Stimulated activated CD4-positive, alpha-beta T cell treated with anti-CD3 and anti-CD28 coated beads, Interleukin-15, amount 100 ng/mL, for 48 hours (primary cell): ENCODE measurements at places on chromosomes 3 and 15.

DNA sequence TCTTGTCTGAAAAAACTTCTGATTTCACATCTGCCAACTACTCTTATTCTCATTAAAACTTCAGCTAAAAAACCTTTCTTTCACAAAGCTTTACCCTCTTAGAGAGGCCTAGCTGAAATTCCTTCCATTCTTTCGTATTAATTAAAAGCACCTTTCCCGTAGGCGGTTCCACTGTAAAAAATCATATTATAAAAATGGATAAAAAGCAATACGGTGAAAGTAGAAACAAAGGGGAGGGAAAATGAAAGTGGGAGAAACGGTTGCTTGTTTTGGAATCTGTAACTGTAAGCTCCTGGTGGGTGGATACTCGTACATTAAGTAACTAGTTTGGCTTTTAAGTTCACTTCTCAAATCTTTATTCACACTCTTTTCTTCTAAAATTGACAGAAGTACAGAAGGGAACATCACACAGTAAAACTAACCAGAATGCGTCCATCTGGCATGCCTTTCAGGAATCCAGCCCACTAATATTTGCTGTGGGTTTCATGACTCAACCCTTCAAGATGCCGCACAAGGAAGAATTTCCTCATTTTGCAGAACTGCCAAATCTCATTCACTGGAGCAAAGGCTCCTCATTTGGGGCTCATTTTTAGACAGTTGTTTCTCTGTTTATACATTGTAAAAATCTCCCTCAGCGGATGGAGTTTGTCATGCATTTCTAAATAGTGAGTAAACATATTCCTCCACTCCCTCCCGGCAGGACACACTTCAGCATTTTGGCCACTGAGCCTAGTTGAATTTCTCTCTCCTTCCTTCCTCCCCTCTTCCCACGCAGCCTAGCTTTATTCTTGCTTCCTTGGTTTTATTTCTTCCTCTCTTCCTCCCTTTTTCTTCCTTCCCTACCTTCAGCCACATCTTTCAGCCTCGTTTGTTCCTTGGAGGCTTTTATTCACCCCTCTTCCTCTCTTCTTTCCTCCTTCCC is 419.5 kb upstream of the NAALADL2 start:
- no peak for DNase-seq

DNA sequence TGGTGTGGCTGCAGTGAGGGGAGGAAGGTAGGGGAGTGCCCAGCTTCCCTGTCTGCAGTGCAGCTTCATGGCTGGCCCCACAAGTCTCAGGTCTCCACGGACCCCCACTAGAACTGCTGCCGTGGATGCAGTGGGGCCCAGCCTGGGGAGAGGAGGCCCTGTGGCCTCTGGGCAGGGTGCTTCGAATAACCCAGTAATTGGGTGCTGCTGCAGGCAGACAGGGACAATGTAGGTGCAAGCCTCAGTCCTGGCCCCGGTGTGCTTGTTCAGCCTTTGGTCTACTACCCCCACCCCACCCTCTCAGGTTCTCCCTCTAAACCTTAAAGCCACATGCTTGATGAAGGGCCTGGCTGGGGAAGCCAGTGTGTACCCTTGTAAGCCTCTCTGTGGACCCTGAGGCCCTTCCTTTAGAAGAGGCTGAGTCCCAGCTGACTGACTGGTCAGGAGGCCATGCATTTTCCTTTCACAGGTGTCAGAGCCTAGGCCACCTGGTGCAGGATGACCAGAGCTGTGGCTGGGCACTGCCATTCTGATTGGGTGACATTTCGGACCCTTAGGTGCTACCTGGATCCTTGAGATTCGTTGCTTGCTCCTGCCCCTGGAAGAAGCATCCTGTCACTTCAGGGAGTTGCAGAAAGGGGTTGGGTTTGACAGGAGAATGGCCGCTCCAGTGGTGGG is 21.1 kb upstream of the EXOG start:
- DNase-seq: no peak

GRCh38 chr3:16130066-16130465 is 44.4 kb upstream of the GALNT15 start:
- no peak for DNase-seq

GRCh38 chr3:10343526-10343925 is 22.6 kb upstream of the SEC13 start:
- no peak for DNase-seq

DNA sequence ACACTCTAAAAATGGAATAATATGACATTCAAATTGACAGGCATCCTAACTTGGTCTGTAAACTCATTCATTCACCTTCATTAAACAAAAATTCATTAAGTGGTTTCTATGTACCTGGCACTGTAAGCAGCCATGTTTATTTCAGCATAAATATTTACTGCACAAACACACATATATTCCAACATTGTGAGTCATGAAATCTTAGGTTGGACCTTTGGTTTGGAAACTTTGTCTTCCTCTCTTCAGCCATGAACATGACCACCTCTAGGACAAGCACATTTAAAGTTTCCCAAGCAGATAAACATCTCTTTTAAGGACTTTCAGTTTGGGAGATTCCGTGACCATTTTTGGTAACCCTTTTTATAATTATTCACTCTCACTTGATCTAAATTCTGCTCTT is 131.8 kb downstream of the TPRG1 start:
- no peak for DNase-seq

- no peak for DNase-seq
These were observed 110.7 kb downstream of the LRRC49 start for GRCh38 chr15:71003319-71003718.

DNA sequence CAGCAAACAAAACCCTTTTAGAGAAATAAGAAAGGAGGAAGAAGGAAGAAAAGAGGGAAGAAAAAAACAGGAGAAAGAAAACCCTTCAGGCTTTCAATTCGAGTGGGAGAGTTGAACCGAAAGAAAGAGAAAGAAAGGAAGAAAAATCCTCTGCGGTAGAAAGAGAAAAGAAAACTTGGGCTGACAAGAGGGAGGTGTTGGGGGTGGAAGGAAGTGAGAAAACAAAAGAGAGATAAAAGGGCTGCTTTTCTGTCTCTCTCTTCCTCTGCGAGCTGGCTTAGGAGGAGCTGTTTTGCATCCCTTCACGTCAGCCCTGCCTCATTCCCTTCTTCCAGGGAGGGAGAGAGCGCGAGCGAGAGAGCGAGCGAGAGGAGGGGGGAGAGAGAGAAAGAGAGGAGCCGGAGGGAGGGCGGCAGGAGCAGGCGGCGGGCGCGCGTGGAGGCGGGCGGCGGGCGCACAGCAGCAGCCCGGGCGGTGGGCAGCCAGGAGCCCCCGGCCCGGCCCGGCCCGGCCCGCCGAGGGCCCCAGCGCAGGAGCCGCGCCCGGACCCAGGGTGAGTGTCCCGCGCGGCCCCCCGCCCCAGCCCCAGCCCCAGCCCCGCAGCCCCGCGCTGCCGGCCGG is at the start of gene ZNF710:
Gene ZNF710, plus strand, starts transcription at position 263 of the 621 bp plus-strand sequence. CDS start 65,814 bp downstream, outside the sequence.
- DNase-seq: no peak

- DNase-seq: no peak
These were observed 15.8 kb upstream of the ARHGEF26 start for GRCh38 chr3:154105218-154105975.

DNA sequence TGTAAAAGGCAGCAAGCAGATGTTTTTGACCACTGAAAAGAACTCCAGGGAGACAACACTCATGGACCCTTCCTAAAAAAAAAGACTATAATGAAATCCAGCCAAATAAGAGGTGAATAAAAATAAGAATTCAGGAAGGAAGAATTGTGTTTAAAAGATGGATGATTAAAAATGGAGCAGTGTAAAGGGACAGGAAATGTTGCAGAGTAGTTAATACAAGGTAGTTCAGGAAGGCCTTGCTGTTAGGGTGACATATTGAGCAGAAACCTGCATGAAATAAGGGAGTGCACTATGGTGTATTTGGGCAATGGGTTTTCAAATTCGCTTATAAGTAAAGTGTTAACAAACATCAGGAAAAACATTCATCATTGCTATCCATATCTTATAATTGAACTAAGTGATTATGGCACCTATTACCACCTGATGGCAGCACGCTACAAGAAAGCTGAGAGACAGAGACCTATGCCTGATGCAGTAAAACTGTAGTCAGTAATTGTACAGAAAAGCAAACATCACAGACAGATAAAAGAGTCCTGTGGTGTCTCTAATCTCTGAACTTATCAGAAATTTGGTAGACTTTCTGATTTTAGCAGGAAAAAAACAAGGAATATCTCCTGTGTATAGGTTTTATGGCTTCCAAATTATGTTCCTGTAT is 5.8 kb upstream of the DBR1 start:
- peak; percentile 14 for DNase-seq

- DNase-seq: no peak
These were observed 509.0 kb upstream of the GOLIM4 start for GRCh38 chr3:168604767-168605166.

DNA sequence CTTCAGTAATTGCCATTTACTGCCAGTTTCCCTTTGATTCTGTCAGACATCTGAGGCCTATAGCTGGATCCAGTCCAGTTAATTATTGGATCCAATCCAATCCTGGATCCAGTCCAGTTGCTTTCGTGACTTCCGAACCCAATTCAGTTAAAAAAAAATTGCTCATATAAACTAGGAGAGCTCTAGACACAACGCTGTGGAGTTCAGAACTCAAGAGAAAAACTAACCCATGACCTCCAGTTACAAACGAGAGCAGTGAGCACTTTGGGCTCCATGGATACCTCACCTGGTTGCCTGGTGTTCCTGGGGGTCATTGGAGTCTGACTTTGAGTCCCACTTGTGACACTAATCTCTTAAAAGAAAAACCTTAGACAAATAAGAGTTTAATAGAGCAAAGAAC is 269.8 kb downstream of the THSD4 start:
- DNase-seq: no peak

DNA sequence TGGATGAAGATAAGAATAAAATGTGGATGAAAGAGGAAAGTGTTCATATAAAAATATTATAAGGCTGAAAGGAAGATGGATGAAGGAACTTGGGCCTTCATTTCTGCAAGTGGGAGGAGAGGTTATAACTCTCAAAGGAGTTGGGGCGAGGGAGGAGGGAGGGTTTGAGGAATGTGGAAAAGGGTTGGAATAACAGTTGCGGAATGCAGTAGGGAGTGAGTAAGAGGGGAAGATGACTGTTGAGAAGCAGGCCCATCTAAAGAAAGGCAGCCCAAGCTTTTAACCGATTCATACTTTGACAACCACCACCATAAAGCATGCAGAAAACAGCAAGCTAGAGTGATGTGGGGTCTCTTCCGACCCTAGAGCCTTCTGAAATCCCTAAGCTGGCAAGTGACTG is 8.3 kb upstream of the TM4SF4 start:
- no peak for DNase-seq

DNA sequence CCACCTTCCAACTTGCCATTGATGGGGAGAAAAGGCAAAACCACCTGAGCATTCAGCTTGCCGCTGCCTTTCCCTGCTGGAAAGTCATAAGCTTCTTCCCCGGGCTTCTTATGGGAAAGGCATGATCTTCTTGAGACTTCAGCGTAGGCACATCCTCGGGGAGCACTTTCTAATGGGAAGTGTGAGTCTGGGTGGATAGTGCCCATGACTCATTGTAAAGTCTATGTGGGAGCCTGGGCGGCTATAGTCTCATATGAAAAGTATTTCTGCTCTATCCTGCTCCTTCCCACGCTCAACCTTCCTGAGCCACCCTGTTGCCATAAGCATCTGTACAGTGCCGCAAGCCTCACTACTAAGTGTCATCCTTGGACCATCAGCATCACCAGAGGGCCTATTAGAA is 309.9 kb upstream of the THBS1 start:
- no peak for DNase-seq

- no peak for DNase-seq
These were observed 542 bp upstream of the MEIS2 start for GRCh38 chr15:37100966-37101215.
